Activated CD4-positive, CD25-positive, alpha-beta regulatory T cell treated with anti-CD3 and anti-CD28 coated beads, Interleukin-2, amount 50 U/mL, for 72 hours (primary cell): ENCODE measurements at places on chromosomes 12 and 14.

GRCh38 chr12:92533280-92533890, 169.4 kb upstream of the PLEKHG7 start:
- DNase-seq, result no peak

GRCh38 chr12:74365178-74365964, 172.3 kb upstream of the ATXN7L3B start:
- DNase-seq, result no peak

DNA sequence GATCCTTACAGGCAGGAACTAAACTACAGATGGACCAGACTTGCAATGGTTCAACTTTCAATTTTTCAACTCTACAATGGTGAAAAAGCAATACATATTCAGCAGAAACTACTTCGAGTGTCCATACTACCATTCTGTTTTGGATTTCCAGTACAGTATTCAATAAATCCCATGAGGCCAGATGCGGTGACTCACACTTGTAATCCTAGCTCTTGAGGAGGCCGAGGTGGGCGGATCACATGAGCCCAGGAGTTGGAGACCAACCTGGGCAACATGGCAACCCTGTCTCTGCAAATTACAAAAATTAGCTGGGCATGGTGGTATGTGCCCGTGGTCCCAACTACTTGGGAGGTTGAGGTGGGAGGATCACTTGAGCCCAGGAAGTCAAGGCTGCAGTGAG, 336.1 kb downstream of the MED13L start:
- no peak for DNase-seq

DNA sequence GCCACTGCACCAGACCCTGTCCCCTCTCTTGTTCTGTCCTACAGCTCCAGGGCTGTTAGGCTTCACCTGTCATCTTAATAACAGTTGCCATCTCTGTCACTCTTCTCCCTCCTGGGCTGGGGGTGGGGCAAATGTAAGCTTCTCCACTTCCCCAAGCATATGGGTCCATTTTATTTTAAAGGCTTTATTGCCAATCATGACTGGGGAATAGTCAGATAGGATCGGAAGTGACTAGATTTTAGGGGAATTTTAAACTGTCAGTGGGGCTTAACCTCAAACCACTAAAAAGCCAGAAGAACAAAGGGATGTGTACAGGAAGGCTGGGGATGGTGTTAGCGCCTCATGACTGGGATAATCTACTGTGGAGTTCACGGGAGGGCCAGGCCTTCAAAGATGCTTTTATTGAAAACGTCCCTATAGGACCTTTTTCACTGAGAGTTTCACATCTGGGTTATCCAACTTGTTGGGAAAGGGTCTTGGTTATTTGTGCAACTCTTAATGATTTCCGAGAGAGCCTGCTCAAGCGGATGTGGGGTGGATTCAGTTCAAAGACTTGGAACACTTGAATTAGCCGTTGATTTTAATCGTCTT, 41.6 kb downstream of the CHST11 start:
- no peak for DNase-seq

GRCh38 chr12:58463051-58463450, 457.3 kb downstream of the LRIG3 start:
- no peak for DNase-seq

- DNase-seq, result no peak
Observed at GRCh38 chr14:81406863-81407262, 6.7 kb upstream of the STON2 start.

DNA sequence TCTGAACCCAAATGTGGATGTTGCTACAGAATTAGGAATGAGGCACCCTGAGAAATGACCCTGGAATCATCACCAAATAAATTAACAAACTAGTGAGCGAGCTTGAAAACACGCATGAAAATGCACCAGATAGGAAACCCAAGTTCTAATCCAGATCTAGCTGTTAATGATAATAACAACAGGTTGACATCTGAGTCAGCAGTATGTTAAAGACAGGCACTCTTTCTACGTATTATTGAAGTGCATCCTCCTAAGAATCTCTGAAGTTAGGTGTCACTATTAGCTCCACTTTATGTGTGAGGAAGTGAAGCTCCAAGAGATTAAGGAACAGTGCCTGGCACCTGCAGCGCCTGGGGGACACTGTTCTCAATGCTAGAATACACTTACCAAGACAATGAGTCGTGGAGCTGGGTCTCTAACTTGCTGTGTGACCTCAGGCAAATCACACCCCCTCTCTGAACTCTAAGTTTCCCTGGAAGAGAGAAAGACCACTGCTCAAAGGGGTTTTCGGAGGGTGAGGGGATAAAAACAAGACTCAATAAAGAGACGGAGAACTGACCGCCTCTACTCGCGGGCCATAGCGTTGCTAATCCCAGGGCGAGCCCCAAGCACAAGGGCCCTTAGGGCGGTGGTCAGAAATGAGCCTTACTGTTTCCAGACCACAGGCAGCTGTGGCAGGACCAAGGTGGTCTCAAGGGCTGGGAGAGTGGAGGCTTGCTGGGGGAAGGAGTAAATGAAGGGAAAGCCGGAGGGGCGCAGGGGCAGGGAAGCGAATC, 2.1 kb downstream of the SLC6A12 start:
- no peak for DNase-seq

DNA sequence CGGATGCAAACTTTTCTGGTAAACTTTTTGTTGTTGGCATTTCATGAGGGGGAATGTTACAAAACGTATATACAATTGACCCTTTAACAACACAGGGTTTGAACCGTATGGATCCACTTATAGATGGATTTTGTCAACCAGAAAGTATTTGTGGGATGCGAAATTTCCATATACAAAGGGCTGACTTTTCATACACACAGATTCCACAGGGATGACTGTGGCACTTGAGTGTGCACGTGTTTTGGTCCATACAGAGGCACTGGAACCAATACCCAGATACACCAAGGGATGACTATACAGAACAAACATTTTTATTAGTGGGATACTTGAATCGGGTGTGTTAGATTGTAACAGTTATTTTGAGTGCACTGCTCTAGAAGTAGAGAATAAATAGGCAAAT, 29.8 kb upstream of the CCT2 start:
- no peak for DNase-seq

DNA sequence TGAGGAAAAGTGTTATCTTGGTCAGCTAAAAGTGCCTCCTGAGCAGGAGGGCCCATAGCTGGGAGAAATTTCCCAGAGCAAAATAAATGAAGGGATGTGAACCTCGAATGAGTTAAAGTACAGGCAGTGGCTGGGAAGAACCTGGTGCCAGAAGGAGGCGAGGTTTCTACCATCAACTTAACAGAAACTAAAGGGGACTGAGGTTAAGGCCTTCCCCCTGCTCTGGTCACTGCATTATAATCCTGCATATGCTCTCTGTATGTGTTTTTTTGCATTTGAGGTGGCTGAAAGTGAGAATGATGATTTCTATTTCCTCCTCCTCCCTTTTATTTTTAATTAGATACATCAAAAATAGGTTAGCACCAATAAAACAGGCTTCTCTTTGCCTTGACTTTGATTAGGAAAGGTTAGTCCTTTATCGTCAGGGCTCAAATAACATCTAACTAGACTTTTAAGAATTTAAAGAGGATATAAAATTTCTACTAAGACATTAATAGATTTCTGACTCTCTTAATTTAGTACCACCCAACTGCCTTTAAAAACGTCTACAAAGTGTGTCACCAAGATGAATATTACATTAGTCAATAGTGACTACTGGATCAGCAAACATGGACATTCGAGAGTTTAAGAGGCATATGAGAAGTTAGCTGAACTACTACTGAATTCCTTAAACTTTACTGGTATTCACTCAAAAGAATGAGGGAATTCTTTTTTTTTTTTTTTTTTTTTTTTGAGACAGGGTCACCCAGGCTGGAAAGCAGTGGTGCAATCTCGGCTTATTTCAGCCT, 49.2 kb downstream of the GALNT4 start:
- no peak for DNase-seq

- DNase-seq, result no peak
Observed at GRCh38 chr14:34912182-34912581, 37.0 kb upstream of the BAZ1A start.

DNA sequence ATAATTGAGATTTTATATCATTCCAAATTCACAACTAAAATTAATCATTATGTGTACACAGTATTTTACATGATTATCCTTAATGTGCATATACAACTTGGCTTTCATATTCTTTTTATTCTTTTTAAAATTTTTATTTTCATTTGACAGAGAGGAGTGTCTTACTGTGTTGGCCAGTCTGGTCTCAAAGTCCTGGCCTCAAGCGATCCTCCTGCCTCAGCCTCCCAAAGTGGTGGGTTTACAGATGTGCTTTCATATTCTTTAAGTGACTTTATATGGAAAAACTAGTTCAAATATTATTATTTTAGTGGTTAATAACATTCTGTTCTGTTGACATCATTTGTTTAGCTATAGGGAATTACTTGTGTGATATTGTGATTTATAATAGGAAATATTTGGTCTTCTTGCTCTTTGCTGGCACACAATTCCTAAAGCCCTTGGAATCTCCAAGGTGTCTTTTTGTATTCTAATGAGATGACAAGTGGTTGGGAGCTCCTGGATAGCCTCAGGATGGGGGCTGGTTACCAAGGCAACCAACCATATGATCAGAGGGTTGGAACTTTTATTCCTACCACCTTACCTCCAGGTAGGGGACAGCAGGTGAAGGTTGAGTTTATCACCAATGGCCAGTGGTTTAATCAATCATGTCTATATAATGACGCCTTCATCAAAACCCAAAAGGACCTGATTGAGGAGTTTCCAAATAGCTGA, 16.0 kb upstream of the ZNF410 start:
- DNase-seq, result no peak

GRCh38 chr12:126741536-126742240, 1525.3 kb upstream of the TMEM132C start:
- DNase-seq, result no peak

DNA sequence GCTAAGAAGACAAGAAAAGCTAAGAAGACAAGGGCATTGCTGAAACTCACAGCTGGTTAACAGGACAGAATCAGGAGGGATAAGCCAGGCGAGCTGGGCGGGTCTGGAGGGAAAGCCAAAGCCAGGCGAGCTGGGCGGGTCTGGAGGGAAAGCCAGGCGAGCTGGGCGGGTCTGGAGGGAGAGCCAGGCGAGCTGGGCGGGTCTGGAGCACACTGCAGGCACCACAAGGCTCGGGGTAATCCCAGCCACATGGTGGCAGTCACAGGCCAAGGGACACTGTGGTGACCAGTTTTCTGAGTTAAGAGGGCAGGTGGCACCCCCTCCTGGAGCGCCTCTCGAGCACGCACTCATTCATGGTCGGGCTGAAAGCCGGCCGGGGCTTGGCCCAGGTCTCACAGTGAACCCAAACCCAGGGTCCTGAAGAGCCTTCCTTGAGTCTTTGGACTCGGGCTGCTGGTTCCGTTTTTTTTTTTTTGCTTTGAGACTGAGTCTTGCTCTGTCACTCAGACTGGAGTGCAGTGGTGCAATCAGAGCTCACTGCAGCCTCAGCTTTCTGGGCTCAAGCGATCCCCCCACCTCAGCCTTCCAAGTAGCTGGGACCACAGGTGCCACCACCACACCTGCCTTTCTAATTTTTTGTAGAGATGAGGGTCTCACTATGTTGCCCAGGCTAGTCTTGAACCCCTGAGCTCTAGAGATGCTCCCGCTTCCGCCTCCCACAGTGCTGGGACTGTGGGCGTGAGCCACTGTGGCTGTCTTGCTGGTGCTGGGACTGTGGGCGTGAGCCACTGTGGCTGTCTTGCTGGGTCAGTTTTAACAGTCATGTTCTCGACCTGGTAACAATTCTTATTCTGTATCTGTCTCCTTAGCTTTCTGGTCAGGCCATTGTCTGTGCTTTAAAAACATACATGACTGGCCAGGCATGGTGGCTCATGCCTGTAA, 40.2 kb downstream of the HSP90AA1 start:
- DNase-seq, result no peak

DNA sequence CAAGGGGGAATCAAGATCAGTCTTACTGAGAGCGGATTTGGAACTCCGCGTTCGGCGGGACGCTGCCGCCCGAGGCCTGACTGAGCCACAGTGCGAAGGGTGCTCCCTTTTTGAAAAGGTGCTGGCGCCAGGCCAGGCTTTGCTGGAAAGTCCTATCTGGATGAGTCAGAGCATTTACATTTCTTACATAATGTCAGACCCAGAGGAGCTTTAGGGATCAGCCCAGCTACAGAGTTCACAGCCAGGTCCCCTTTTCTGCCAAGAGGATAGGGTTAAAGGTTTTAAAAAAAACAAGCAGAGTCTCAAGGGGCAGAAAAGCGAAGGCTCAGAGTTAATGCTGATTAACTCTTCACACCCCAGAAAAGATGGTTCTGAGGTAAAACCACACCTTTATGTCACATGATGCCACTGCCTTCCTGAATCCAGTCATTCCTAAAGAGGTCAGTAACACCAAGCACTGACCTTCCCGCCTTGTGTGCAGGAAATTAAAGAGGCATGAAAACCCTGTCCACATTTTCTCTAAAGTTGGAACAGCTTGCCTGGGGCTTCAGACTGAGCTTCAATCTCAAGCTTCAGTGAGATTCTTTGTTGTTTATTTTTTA, 11.7 kb upstream of the FBXL14 start:
- peak; percentile 65 for DNase-seq

- DNase-seq, result no peak
Observed at GRCh38 chr12:70309348-70309747, 56.7 kb upstream of the KCNMB4 start.

GRCh38 chr12:106309671-106310505, 7.4 kb downstream of the TCP11L2 start:
- DNase-seq, result no peak

DNA sequence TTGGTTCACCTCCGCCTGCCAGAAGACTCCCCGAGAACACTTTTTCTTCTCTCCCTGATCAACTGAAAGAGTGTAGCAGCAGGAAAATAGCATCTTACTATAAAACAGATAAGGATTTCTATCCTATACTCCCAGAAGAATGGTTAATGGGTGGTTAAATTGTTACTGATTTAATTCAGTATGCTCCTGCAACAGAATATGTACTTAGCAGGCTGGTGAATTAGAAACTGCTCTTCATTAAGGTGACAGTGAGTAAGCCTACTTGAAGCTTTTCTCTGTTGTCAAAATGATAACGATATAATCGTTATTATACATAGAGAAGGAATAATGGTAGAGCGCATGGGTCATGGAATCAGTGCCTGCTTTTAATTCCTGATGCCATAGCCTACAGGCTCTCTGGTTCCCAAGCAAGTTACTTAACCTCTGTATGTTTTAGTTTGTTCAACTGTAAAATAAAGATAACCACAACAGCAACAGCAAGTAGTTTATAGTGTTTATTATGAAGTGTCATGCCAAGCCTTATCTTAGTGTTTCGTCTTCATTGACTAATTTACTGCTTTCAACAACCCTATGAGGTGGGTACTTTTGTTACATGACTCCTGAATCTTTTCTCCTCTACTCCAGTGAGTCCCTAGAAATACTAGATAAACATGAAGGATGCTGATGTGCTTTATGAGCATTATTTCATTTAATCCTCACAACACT, 392.6 kb downstream of the CCDC91 start:
- no peak for DNase-seq

DNA sequence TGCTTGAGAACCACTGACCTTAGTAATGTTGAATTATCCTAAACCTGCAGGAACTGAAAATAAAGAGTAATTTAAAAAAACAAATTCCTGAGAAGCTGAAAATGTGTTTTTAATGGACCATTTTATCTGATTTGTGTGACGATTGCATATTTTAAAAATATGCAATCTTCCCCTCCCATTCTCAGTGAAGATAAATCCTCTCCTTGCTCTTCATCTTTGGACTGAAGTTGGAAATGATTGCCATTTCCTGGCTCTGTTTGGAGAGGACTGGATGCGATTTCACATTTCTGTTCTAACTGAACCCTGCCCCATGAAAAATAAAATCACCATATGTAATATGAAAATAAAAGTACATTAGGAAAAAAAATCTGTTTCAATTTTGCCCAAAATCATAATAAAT, 216.3 kb downstream of the SLC6A15 start:
- no peak for DNase-seq

- no peak for DNase-seq
Observed at GRCh38 chr14:69204753-69205152, 13.5 kb downstream of the EXD2 start.
